ENCODE measurements at places on chromosomes 4 and X. TPM values are rescaled to one million over a fixed set of nuclear protein-coding genes. Genes with fewer than 3 reads are reported as not detected.

DNA sequence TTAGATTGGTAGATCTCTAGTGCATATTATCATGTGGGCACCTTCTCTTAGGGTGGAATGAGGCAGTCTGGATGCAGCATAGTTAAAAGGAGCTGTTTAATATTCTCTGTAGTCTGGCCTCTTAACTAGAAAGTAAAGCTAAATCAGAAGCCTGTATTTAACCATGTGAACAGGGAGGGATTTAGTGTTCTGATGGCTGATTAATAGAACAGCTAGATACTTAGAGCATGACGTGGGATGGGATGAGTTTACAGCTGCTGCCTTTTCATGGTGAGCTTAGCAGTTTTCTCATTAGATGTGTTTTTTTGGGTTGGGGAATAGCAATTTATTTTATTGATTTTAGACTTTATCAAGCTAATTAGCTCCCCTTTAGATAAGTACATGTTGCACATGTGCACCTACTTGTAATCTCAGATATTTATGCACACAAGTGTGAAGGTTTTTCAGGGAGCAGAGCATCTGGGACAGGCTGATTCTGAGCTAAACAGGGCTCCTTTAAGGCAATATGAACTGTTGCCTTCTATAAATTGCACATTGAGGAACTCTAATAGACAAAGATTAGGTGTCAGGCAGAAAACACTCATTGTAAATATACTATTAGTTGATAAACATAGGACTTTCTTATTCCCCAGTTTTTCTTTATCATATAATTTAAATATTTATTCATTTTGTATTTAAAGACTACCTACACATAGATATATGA lies 34.1 kb downstream of the YIPF6 start:
- no peak for DNase-seq

- no peak for DNase-seq
Observed at GRCh38 chr4:22072726-22073125, 124.2 kb upstream of the KCNIP4 start.

GRCh38 chr4:184475096-184475461 lies 729 bp upstream of the IRF2 start:
- DNase-seq: peak; percentile 58

The NBDY gene
- total RNA-seq: 3.9 TPM

DNA sequence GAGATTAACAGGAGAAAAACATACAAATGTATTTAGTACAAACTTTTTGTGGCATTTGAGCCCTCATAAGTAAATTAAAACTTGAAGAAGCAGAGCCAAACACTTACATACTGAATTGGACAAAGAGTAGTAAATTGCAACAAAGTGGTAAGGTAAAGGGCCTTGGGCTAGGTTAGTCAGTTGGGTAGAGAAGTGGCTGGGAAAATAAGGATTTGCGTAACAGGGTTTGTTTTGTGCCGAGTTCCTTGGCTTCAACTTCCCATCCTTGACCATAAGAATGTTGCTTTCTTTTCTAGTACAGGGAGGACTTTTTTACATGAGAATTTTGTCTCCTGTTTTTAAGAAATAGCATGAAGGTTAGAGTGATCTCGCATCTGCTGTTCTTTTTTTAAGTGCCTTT lies 33.3 kb upstream of the DSPP start:
- DNase-seq: no peak

DNA sequence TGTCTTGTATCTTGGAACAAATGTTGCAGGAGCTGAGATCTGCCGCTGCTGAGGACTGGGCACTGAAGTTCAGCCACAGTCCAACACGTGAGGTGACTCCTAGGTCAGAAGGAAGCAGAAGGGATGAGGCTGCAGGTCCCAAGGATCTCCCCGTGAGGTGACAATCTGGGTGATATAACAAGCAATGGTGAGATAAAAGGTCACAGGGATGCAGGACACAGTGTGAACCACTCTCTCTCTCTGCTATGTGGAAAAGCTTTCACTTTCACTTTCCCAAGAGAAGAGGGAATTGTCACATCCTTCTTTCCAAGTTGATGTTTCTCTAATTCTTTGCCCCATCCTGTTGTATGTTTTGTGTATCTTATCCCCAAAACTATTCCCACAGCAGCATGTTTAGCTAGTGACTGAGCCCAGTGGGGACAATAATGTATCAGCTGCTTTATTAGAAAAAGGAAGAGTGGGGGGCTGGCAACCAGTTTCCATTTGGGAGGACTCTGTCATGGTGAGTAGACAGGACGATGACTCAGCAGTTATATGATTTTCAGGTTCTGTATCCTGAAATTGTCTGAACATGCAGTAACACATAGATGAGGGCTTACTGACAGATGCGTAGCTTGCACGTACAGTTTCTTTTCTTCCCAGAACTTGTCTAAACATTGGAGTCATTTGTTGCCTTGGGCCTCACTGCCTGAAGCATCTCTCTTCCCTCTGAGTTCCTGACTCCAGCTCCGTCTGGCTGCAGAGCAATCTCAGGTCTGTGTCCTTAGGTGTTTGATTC lies 1415.8 kb upstream of the TENM3 start:
- DNase-seq: no peak

The ZNF330 gene
- total RNA-seq: 26.1 TPM

DNA sequence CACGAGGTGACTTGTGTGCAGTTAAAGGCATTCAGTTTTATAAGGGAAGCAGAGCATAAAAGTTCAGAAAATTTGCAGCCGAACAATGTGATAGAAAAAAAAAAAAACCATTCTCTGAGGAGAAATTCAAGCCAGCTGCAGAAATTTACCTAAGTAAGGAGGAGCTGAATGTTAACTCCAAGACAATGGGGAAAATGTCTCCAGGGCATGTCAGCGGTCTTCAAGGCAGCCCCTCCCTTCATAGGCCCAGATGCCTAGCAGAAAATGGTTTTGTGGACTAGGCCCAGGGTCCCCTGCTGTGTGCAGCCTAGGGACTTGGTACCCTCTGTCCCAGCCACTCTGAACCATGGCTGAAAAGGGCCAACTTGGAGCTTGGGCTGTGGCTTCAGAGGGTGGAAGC lies 1764.0 kb downstream of the C4orf33 start:
- DNase-seq: no peak

The RNF113A gene
- 6.7 TPM for total RNA-seq

GRCh38 chr4:151417164-151417571 lies 8.2 kb downstream of the FHIP1A start:
- DNase-seq: no peak

The SULT1E1 gene
- 11.1 TPM for total RNA-seq

- no peak for DNase-seq
Observed at GRCh38 chrX:77595848-77596247, 148.7 kb downstream of the FGF16 start.

The STARD8 gene
- 10.6 TPM for total RNA-seq

GRCh38 chrX:155747520-155747919 lies 133.6 kb upstream of the VAMP7 start:
- DNase-seq: no peak

- no peak for DNase-seq
Observed at GRCh38 chr4:38073596-38074234, 113.5 kb downstream of the PTTG2 start.

The CHST7 gene
- 6.6 TPM for total RNA-seq

DNA sequence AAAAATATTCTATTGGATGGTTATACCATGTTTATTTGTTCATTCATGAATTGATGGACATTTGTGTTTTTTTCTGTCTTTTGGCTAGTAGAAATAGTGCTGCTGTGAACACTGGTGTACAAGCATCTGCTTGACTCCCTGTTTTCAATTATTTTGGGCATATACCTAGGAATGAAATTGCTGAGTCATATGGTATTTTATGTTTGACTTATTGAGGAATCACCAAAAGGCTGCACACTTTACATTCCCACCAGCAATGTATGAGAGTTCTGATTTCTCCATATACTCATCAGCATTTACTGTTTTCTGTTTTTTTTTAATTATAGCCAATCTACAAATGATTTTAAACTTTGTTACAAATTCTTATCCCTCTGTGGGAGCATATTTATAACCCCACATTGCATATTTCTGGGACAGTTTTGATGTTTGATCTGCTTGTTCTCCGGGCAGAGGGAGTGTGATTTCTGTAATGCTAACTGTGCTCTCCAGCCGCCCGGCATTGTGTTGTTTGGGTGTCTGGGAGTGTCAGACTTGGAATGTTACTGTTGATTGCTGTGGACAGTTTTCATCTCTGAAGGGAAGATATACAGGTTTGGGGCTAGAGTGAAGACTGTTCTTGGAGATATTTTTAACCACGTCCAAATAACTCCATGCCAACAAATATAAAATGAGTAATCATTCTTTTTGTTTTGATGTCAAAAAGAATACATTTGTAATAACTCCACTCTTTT lies 60.5 kb upstream of the PGRMC2 start:
- DNase-seq: no peak

The MTMR8 gene
- 0.25 TPM for total RNA-seq

DNA sequence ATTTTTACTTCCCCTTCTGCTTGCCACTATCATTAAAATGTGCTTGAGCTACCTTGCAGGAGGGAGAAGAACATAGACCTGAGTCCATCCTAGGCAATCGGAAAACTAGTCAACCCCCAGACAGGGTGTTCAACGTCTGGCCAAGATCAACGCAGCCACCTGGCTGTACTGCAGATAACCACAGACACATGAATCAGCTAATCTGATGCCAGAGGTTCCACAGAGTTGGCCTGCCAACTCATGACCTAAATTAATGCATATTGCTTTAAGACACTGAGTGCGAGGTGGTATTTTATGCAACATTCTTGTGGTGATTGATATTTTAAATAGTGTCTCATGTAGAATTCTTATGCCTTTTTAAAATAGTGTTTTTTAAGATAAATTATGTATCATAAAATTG lies 1283.8 kb upstream of the PABPC4L start:
- no peak for DNase-seq

GRCh38 chrX:143270317-143270716 lies 244.6 kb downstream of the SPANXN4 start:
- no peak for DNase-seq

DNA sequence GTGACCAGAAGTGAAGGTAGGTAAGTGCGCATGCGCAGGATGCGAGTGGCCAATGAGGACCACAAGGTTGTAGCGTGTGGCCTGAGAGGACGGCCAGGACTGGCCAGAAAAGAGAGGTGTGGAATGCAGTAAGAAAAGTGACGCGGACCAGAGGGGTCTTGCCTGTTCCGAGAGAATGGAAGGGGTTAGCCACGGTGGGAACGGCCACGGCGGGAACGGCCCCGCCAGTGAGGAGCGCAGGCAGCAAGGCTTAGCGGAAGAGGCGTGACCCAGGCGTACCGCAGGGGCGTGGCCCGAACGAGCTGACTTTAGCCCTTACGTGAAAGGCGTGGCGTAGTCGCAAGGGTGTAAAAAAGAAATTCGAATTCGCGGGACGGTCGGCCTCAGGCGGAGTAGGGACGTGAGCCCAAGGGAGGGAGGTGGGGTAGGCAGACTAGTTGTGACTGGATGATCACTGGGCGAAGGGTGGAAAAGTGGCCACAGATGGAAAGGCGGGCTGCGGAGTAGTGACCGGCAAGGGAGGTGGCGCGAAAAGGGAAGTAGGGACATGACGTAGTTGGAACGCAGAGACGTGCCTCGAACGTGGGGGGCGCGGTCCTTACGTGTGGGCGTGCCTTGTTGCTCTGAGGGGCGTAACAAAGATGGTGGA lies 10.4 kb upstream of the CLTRN start:
- peak; percentile 92 for DNase-seq

The NKX1-1 gene
- not detected for total RNA-seq

The SSX1 gene
- 0.13 TPM for total RNA-seq
